Umbilical cord (tissue), 2 donors: ENCODE measurements at places on chromosomes 7 and 10. TPM values are rescaled to one million over a fixed set of nuclear protein-coding genes. Genes with fewer than 3 reads are reported as not detected.

DNA sequence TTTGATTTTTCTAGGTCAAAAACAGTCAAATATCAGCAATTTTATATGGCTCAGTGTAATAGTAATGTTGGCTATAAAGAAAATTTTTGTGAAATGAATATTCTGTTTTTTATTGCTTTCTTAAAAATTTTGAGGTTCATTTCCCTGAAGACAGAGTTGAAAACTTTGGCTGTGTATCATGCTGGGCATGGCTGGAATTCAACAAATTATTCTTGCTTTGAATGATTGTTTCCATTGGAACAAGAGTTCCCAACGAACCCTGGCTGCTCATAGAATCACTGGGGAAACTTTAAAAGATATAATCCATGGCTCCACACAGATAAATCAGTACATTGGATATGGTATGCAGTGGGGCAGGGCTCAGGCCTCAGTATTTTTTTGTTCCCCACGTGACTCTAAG is 118.6 kb downstream of the PLCE1 start:
- DNase-seq = no peak

- peak; percentile 96 for DNase-seq
These were observed 109.4 kb downstream of the ADAM12 start for GRCh38 chr10:126278851-126279250.

DNA sequence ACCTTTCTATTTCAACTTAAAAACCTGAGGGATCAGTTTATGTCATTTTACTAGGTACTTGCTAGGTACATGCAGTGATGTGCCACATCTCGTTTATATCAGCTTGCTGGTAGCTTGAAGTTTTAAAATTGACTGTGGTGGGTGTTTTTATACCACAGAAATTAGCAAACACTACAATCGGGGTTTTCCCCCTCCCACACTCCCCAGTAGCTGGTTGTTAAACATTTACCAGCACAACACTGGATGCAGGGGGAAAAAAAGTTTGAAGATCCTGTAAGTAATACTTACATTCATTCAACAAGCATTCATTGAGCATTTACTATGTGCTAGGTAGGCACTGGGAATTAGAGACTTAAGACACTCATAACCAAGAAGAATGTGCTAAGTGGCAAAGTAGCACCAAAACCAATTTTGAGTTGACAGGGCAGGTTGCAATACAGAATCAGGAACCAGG is 32.6 kb downstream of the USP6NL start:
- DNase-seq = no peak

Gene NET1
- total RNA-seq = 63.6 TPM

Gene LRRTM3
- 6.5 TPM for total RNA-seq
